ENCODE measurements at places on chromosomes 1 and 21.
A peak's percentile ranks its signal among the peaks of the same experiment; 100 is the strongest.

GRCh38 chr1:214550013-214550856, 1.2 kb downstream of the PTPN14 start:
- DNase-seq = no peak

GRCh38 chr1:86498281-86498680, 29.6 kb downstream of the CLCA1 start:
- DNase-seq = no peak

- DNase-seq = no peak
Measured at GRCh38 chr1:37097731-37098130, 63.4 kb upstream of the GRIK3 start.

DNA sequence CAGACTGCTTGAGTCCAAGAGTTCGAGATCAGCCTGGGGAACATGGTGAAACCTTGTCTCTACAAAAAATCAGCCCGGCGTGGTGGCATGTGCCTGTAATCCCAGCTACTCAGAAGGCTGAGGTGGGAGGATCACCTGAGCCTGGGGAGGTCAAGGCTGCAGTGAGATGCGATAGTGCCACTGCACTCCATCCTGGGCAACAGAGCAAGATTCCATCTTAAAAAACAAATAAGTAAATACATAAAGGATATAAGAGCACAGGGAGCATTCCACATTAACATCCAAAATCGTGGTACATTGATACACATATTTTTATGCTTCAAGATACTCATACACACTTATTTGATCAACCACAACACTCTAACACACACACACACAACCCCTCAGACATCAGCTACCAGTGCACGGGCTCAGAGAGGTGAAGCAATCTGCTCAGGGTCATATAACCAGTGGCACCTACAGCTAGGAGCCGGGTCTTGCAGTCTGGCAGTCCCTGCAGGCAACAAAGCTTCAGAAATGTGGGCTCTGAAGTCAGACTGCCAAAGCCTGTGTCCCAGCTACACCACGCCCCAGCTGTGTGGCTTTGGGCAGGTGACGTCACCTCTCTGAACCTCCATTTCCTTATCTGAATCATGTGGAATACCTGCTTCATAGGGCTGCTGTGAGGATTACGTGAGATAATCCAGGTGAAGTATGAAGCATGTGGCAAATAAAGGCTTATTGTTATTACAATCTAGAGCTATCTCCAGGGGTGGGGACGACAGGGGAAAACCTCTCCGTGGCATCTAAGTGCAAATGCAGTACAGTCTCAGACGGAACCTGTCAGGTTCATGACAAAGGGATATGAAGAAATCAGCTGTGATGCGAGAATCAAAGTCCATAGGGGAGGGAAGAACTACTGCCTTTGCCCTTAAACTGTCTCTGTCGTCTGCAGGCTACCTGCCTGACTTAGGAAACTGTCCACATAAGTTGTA, 4.8 kb upstream of the CRYBG2 start:
- DNase-seq = peak; percentile 82

DNA sequence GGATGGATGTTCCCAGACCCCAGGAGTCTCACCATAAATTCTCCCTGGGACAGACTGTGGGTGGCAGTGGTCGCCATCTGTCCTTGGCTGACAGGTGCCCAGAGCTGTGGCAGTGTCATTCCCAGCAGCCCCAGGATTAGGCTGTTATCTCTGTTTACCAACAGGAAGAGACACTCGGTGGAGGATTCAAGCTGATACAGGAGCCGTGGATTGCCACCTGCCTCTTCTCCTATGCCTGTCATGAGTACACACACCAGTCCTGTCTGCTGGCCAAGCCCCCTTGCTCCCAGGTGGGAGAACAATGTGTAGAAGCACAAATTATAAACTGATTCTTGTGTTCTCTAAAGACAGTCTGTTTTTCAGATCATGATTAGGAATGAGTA, 152.6 kb downstream of the ETS2 start:
- DNase-seq = no peak

- no peak for DNase-seq
Measured at GRCh38 chr1:37954316-37954971, 7.6 kb upstream of the INPP5B start.

GRCh38 chr1:85708829-85709227, 595 bp upstream of the ZNHIT6 start:
- DNase-seq = peak; percentile 69

GRCh38 chr1:206863266-206863665, 2.2 kb upstream of the IL20 start:
- no peak for DNase-seq

GRCh38 chr1:241639623-241640148, 483 bp downstream of the CHML start:
- DNase-seq = peak; percentile 49

GRCh38 chr1:244952940-244953339, 88.6 kb upstream of the HNRNPU start:
- peak; percentile 48 for DNase-seq

DNA sequence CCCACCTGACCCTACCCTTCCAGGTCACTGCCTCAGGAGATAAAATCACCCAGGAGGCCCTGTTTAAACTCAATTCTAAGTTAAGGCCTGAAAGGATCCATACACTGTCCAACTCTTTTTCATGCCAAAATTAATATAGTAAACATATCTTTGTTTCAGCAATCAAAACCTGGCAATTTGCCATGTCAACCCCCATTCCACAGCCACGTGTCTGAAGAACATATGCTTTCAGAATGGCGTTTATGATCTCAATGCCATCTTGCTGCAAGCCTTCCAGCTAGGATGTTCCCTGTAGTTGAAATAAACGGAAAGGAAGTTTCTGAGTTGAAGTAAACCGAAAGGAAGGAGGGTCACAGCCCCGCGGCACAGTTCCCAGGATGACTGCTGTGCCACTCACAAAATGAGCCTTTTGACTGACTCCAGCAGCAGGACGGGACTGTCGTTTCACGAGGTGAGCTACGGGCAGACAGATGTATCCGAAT, 472.0 kb downstream of the SMYD3 start:
- DNase-seq = no peak

GRCh38 chr1:1916851-1917251, 1.8 kb downstream of the CALML6 start:
- no peak for DNase-seq

DNA sequence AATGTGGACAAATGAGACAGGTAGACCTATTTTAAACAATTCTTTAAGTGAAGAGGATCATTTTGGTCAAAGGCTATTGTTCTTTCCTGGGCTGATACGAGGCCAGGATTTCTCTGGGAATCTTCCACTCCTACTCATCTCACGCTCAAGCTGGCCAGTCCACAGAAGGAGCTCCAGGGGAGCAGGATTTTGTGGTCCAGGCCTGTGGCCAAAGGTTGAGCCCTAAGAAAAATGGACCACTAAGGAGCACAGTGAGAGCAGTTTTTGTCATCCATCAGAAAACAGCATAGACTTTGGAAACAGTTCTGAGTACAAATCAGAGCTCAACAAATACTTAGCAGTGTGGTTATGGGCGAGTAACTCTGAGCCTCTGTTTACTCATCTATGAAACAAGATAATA, 260.2 kb upstream of the RUNX1 start:
- no peak for DNase-seq

Measured in Calu3 (cell line).